ENCODE measurements at places on chromosomes 1 and 21.

GRCh38 chr1:31617916-31618746 lies 642 bp downstream of the HCRTR1 start:
- peak; percentile 29 for DNase-seq

DNA sequence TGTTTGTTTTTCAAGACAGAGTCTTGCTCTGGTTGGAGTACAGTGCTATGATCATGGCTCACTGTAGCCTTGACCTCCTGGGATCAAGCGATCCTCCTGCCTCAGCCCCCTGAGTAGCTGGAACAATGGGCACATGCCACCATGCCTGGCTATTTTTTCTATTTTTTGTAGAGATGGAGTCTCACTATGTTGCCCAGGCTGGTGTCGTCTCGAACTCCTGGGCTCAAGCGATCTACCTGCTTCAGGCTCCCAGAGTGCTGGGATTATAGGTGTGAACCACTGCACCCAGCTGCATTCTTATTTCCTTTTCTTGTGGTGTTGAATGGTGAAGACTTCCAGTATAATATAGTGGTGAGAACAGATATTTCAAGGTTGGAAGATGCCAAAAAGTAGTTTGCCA lies 28.0 kb downstream of the B3GALT5 start:
- no peak for DNase-seq

GRCh38 chr1:56584910-56585528 lies 5.7 kb upstream of the PLPP3 start:
- DNase-seq = peak; percentile 45

- DNase-seq = no peak
These were observed 672 bp downstream of the ENSA start for GRCh38 chr1:150628766-150629114.

DNA sequence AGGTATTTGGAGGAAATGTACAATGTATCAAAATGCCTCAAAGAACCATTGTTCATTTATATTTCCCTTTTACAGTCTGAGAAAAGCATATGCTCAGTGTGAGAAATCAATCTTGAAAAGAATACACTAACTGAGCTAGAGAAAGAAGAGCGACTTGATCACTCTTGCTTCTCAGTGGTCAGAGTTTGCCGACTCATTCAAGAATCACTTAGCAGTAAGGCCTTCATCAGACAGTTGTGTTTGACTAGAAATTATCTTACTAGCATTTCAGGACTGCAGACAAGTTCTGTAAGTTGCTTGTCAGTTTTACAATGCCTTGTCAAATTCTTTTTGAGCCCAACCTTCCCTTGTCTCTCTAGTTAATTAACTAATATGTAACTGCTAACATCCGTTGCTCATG lies 12.9 kb downstream of the RGS18 start:
- DNase-seq = no peak

- DNase-seq = no peak
These were observed 183.6 kb upstream of the BEND5 start for GRCh38 chr1:48960320-48960719.

- no peak for DNase-seq
These were observed 32.5 kb upstream of the ASPM start for GRCh38 chr1:197178998-197179397.

DNA sequence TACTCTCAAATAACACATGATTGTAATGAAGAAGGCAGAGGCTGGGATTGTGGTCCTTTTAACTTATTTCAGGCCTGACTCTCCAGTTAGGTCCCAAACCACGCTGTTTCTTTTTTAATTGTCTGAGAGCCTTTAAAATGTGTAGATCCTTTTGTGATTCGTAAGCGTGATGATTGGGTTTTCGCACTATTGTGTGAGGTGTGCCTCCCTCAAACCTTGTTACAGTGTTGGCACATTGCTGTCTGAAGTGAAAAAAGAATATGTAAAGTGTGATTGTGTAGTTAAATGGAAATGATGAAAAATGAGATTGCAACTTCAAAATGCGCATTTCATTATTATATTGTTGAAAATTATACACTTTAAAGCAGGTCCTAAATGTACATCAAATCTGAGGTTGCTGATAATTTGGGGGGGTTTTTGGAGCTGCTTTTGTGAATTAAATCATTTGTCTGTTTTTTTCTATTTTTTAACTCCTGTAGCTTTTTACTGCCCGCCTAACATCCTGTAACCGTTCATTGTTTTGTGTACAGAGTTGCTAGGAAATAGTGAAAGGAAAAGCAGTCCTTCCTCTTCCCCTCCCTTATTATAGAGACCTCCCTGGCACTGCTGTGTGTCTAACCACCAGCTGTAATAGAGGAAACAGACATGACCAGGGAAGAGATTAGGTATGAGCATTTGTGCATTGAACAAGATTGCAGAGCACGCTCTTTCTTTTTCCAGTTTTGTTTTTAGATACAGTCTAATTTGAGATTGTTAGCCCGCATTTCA lies 43.3 kb downstream of the IARS2 start:
- DNase-seq = no peak

- no peak for DNase-seq
These were observed 6.6 kb downstream of the ADORA1 start for GRCh38 chr1:203133970-203134725.

- DNase-seq = no peak
These were observed 20.8 kb downstream of the CC2D1B start for GRCh38 chr1:52345252-52345651.

DNA sequence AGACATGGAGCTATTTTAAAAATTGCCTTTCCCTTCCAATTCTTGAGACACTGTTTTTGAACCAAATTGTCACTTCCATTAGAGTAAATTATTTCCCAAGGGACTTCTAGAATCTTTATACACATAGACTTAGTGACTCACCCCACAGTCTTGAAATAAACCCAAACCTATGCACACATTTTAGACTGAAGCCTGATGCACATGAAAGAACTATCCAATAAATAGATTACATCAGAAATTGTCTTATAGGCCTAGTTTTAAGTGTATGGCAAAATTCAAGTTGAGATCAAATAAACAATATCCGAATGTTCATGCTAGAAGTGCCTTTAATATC lies 32.2 kb upstream of the ZNF326 start:
- no peak for DNase-seq

- DNase-seq = no peak
These were observed 27.2 kb upstream of the DIP2A start for GRCh38 chr21:46431448-46431847.

GRCh38 chr1:77972080-77972479 lies 6.8 kb downstream of the FUBP1 start:
- DNase-seq = no peak

DNA sequence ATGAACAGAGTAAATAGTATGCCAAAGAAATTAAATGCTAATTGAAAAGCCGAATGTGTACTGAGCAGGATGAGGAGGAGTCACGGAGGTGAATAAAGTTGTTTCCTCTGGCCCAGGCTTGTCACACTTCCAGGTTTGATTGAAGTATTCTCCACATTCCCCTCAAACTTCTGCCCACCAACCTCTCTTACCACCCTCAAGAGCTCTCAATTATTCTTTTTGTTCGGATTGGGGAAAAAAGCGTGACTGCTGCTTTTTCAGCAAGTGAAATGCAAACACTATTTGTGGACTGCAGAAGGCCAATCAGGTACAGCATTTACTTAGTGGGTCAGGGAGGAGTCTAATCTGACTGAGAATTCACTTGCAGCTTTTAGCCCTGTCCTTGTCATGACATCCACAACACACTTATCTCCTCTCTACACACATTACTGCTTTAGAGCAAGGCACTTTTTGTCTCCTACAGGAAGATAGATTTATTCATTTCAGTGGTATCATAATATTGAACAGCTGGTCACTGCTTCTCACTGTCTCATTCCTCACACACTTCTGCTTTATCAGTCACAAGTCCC lies 375.6 kb upstream of the PRMT6 start:
- DNase-seq = no peak

DNA sequence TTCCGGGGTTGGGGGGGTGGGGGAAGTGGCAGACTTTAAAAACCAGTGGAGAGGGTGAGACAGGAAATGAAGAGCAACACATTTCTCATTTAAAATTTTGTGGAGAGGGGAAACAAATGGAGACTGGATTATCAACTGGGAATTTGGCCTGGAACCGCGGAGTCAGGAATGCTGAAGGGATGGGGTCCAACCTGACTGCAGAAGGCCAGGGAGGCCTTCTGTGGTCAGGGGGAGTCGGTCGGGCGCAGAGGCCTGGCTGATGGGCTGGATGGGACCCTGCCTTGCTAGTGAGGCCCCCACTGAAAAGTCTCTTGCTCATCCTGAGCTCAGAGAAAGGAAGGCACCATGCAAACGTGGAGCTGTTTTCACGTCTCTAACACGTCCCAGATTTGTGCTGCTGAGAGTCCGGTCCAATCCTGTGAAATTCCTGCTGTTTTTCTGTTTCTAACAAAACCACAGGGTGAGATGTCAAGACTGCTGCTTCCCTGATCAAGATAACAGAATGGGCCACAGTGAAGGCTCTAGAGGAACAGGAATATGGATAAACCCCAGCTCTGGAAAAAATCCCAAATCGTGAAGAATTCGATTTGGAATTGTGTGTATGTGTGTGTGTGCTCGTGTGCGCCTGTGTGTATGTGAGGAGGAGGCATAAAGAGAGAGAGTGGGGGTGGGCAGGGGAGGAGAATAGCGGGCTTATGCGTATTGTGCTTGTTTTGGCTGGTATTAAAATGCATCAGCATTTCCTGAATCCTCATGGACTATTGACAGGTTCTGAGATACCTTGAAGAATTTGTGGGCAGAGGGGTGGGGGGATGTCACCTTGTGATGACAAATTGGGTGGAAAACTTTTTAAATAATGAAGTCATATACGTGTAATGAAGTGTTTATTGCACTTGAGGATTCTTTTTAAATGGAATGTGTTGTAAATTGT lies 117.4 kb downstream of the NGF start:
- no peak for DNase-seq

DNA sequence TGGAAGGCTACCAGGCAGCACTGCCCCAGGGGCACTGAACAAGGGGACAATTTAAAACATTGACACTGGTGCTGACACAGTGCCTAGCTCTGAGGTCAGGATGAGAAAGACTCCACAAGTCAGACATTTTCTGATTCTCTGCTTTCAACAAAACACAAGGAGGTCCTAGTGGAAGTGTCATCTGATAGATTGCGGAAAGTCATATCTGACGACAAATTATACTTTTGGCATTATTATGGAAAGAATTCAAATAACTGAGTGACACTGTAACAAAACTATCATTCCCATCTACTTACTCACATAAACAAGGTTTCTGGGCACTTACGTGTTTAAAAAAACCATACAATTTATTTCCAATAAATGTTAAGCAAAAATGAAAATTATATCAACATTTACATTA lies 123.5 kb downstream of the SLC45A1 start:
- no peak for DNase-seq

DNA sequence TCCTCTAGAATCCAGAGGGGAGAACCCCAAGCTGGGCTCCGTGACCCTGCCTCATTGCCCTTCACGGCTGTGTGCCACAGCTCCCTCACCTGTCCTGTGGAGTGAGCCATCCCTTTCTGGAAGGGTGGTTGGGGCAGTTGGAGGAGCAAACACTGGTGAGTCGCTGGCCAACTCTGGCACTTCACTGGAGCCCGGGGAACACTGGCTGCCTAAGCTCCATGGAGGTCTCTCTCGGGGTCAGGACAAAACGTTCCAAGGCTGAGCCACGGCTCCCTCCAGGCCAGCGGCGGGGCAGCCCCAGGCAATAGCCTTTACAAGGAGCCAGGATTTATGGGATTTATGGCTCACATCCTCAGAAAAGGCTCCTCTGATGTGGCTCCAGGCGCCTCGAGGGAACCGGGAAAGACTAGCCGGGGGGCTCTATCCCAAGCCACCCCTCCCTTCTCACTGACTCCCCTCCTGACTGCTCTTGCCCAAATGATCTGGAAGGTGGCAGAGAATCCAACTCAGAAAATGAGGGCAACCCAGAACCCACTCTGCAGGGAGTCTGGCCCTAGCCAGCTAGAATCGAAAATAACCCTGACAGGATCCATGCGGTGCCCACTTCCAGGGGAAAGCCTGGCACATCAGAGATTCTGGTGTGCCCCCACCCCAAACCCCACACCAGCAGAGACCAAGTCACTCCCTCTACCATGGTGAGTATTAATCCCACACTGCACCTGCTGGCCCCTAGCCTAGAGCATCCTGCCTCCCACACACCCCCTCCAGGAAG lies 75.2 kb downstream of the GLIS1 start:
- no peak for DNase-seq

DNA sequence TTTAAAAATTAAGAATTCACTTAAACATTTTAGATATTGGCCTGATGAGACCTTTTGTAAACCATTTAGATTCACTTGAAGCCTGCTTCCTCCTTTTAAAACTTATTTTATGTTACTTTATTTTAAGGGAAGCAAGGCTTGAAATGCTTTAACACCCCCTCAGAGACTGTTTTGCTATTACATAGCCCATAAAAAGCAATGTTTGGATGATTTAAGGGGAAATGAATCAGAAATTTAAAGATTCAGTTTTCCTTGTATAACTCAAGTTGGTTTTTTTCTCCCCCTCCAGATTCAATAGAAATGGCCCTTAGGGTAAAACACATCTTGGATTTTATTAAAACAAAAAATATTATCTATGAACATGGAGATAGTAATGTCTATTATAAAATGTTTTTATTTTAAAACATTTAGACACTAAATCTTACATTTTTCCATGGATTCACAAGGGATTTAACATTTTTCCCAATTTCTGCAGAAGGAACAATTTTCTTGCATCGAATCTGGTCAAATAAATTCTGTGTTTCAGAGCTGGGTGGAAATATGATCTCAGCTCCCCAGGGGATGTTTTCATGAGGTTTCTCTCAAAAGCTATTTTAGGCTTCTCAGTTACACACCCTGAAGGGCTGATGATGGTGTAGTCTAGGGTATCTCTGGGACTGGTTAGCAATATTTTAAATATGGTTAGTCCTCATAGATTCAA lies 69.3 kb upstream of the WARS2 start:
- DNase-seq = no peak

- no peak for DNase-seq
These were observed 177.1 kb downstream of the GPATCH2 start for GRCh38 chr1:217453816-217454215.

DNA sequence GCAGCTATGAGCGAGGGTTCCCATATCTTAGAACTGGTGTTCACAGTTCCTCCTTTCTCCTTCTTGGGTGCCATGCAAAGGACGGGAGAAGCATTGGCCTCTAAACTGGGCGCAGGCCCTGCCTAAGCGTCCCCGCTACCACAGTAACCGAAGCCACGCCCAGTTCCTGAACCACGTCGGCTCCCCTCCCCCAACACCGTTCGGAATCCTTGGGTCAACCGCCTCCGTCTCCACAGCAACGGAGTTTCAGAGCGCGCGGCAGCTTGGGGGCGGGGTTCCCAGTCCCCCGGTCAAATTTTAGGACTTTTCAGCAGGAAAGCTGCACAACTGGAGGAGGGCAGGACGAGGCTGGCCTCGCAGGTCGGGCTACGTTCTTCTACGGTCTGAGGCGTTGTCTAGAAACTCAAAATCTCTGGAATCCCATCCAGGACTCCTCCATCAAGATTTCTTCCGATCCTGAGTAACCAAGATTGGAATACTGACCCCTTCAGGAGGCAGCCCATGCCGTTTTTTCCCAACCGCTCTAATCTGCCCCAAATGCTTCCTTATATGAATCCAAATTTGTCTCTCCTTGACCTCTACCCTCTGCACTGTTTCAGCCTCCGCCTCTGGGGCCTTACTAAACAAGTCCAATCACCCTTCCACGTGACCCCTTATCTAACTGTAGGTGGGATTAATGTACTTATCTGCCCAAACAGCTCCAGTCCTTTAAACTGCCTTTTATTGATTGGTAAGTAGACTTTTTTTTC lies at the start of gene SPAG17:
Gene SPAG17 (minus strand): TSS at position 145 of the 749 bp plus-strand sequence. CDS start 71 bp downstream, at position 74.
- DNase-seq = peak; percentile 81

- no peak for DNase-seq
These were observed 8.9 kb upstream of the RAB3GAP2 start for GRCh38 chr1:220281159-220281574.

All from left renal pelvis (tissue), 4 donors.